Stimulated activated CD4-positive, alpha-beta T cell treated with anti-CD3 and anti-CD28 coated beads, Interleukin-2, amount 100 ng/mL, for 24 hours (primary cell): ENCODE measurements at places on chromosomes 5 and 9.

DNA sequence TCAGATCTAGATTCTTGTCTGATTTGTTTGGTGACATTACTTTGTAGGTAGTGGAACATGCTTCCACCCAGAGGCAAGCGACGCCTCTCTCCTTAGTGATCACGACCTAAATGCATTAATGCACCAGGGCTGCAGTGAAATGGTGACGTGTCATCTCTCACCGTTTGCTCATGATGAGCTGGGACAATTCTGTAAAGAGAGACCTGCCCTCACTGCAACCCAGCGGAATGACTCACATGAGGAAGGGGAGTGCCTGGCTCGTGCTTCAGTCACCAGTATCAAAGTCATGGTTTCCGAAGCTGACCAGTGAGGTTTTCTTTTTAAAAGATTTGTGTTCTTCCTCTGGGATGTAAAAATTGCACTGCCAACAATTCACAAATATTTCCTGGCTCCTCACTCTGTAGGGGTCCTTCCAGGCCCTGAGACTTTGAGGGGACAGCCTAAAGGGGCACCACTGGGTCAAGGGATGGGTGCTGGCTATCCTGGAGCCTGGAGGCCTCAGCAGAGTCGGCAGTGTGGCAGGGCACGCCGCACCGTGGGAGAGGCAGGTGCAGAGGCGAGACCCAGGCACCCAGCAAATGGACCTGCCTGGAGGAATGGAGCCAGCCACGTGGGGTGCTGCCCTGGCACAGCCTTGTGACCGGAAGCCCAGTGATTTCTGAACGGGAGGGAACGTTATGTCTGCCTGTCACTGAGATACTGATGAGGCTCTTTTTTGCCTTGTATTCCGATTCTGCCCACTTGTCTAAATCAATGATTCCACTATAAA, 17.3 kb downstream of the QSOX2 start:
- no peak for DNase-seq

GRCh38 chr9:130041648-130042405, 1.2 kb downstream of the FNBP1 start:
- peak; percentile 23 for DNase-seq

DNA sequence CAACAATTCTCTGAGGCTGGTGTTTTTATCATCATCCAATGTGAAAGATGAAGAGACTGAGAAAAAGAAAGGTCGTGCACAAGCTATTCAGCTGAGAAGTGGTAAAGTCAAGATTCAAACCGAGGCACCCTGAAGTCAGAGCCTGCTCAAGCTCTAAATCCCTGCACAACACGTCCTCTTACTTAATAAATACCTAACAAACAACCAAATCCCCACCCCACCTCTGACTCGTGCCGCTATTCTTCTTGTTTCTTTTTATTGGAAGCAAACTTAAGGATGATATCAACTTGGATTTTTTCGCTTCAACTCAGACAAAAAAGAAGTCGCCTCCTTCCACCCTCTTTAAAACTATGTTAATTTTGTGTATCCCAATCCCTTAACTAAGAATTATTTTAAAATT, 140.2 kb downstream of the CEP120 start:
- no peak for DNase-seq

GRCh38 chr5:112637343-112637742, 100.3 kb upstream of the APC start:
- DNase-seq, result no peak

DNA sequence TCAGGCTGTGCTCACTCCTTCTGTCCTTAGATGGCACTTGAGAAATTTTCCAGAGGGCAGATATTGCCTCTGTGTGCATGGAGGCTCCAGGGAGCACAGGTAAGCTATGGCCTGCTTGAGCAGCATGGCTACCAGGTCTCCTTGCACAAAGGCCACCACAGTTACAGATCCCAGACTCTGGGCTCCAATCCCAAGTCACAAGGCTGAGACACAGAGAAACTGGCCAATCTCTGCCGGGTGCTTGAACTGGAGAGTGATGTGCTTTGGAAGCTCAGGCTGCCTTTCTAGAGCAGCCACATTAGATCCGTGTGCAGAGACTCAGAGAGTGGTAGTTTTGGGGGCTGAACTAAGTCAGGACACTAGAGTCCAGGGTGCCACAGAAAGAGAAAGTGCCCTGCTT, 145.7 kb downstream of the SEMA6A start:
- DNase-seq, result no peak

DNA sequence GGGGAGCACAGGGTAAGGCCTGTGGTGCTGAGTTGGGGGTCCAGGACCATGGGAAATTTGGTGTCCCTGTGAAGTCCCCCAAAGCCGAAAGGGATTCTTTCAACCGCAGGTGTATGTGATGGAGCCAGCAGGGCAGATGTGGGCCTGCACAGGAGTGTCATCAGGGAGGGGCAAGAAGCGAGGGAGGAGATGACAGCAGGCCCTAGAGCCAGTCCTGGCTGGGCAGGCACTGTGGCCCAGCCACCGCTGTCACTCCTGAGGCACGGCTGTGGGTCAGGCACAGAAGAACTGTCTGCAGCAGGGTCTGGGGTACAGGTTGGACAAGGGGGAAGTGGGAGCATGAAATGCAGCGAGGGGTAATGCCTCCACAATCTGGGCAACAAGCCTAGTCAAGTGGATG, 4.8 kb downstream of the HK3 start:
- no peak for DNase-seq

- no peak for DNase-seq
Measured at GRCh38 chr9:96242811-96243210, 59.2 kb downstream of the HSD17B3 start.

- no peak for DNase-seq
Measured at GRCh38 chr5:99033014-99033900, 104.5 kb upstream of the CHD1 start.

DNA sequence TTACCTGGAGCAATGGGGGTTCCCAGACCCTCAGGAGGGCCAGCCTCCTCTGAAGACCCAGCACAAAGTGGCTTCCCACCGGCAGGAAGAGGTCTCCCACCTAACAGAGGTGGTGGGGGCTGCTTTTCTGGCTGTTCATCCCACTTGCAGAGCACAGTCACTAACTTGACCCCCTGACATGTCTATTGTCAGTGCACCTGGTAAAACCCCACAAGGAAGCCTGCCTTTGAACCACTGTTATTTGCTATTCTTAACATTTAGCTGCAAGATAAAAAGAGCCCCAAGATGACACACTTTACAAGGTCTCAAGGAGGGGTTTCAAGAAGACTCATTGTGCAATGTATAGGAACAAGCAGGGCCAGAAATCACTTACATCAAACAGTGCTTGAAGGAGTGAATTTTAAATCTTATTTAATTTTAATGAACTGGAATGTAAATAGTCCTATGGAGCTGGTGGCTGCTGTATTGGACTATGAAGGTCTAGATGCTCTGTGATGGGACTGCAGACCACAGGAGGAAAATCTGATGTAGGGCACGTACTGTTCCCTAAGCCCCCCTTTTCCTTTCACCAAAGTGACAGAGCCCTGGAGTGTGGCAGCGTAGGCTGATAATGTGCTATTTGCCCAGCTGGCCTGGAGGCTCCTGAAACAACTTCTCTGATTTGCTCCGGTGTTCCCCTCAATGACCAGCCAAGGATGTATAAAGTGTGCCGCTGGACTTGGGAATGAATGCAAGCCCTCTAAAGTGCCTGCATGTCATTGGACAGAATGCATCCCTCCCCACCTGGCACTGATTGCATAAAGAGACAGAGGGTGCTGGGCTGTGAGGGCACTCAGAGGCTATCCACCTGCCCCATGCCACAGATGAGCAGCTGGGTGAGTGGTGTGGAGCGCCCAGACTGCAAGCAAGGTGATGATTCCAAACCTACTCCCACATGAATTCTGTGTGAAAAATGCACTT, 80.2 kb downstream of the PTPN3 start:
- no peak for DNase-seq

DNA sequence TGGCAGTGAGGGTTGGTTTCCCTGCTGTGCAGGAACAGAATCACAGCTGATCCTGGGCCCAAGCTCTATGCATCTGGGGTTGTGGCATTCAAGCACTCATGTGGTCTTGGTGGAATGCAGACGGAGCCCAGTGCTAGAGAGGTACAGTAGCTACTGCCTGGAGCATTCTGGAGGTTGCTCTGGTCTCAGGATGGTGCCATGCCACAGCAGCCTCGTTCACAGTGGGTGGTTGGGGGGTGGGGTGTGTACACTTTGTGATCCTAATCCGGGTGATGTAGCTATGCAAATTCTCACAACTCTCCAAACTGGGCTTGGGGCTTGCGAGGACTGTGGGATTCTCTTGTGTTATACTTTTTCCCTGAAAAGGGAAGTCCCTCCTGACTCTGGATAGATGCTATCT, 45.2 kb downstream of the FGD3 start:
- no peak for DNase-seq

DNA sequence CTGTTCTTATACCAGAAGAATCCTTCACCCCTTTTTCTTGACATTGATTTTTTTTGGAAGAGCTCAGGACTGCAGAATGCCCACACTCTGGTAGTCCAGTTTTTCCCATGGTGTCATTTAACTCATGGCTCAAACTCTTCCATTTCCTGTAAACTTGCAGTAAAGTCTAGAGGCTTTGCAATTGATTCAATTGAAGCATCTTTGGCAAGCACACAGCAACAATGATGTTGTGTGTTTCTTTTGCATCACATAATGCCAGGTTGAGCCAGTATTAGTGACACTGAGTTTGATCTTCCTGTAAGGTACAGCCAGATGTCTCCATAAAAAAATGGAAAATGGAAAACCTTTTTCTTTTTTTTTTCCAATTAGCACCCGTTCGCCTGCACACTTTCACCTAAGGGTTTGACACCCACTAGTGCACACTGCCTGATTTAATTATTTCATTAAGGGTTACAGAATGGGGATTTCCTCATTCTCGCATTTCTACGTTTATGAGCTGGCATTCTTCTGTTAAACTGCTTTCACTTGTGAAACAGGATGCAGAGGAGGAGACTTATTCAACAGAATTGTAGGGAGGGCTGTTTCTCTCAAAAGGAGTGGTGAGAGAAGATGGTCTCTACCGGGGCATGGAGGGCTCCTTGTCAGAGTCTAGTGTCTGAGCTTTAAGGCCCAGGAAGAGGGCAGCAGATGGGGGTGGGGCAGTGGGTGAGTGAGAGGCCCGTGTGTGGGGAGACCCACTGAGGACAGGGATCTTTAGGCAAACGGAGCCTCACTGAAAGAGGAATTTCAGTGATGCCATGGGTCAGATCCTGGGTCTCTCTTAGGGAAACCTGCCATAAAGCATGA, 2.2 kb upstream of the S1PR3 start:
- peak; percentile 16 for DNase-seq

- DNase-seq, result no peak
Measured at GRCh38 chr5:74430631-74431289, 209.8 kb downstream of the ENC1 start.
